ENCODE measurements at places on chromosomes 13 and 19. TPM values are rescaled to one million over a fixed set of nuclear protein-coding genes. Genes with fewer than 3 reads are reported as not detected.

GPATCH1 gene
- 19.6 TPM for total RNA-seq

CYP4F22 gene
- not detected for total RNA-seq

LIM2 gene
- total RNA-seq, result not detected

TMEM150B gene
- 235 TPM for total RNA-seq

RASL11A gene
- total RNA-seq, result 26.5 TPM

NAPSA gene
- total RNA-seq, result 4.9 TPM

CABP5 gene
- total RNA-seq, result not detected

VN1R4 gene
- not detected for total RNA-seq

FIZ1 gene
- 14.9 TPM for total RNA-seq

ZNF121 gene
- 30.5 TPM for total RNA-seq

ANGPTL4 gene
- 82.1 TPM for total RNA-seq

PDX1 gene
- not detected for total RNA-seq

KIR2DL1 gene
- total RNA-seq, result not detected

LILRB2 gene
- total RNA-seq, result 0.76 TPM

STXBP2 gene
- 158 TPM for total RNA-seq

SIGLEC5 gene
- not detected for total RNA-seq

ZNF546 gene
- 5.5 TPM for total RNA-seq

MBD3L3 gene
- total RNA-seq, result not detected

NEK5 gene
- total RNA-seq, result not detected

ZNF491 gene
- total RNA-seq, result 1.1 TPM

TNNT1 gene
- not detected for total RNA-seq

ZNF628 gene
- 47.0 TPM for total RNA-seq
